Cortex of kidney (tissue), 1 donor: ENCODE measurements at places on chromosomes 3 and 15.

- no peak for DNase-seq
Observed at GRCh38 chr3:140472306-140473020, 205.4 kb upstream of the TRIM42 start.

DNA sequence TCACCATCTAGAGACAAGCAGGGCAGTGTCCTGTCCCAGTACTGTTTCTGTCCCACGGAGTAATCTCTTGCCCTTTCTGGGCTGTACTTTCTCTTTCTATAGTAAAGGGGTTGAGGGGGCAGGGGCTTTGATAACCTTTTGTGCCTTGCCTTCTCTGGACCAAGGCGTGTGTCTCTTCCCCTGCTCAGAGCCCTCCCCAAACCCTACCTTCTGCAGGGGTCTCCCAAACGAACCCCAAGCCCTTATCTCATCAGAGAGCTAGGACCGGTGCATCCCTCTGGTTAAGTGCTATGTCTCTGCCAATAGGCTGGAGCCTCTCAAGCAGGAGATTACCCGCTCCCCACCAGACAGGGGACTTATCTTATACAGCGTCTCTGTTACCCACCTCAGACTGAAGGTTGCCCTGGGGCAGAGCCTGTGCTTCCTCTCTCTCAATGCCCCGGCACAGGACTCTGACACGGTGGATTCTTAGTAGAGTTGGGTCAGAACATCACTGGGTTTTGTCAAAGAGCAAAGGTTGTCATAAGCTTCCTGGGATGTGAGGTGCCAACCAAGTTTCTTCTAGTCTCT is 2.9 kb downstream of the PLEKHO2 start:
- no peak for DNase-seq

- DNase-seq = no peak
Observed at GRCh38 chr3:174620138-174620537, 239.0 kb upstream of the NAALADL2 start.

- DNase-seq = no peak
Observed at GRCh38 chr3:17055374-17056276, 170.9 kb downstream of the PLCL2 start.

- no peak for DNase-seq
Observed at GRCh38 chr3:73101881-73102280, 40.4 kb downstream of the EBLN2 start.

DNA sequence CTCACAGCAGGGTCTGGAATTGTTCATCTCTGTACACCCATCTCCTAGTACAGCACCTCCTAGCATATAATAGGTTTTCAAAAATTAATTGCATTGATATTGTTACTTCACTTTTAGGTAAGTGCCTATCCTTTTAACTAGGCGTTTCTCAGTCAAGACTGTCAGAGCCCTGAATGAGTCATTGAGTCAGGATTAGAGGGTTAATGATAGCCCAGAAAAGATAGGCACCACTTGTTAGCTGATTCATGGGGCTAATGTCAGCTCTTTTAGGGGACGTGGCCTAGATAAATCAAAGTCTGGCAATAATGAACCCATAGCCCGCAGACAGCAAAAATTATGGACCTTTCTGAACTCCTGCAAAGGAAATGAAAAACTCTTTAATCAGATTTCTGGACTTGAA is 42.9 kb downstream of the TIMP4 start:
- no peak for DNase-seq

DNA sequence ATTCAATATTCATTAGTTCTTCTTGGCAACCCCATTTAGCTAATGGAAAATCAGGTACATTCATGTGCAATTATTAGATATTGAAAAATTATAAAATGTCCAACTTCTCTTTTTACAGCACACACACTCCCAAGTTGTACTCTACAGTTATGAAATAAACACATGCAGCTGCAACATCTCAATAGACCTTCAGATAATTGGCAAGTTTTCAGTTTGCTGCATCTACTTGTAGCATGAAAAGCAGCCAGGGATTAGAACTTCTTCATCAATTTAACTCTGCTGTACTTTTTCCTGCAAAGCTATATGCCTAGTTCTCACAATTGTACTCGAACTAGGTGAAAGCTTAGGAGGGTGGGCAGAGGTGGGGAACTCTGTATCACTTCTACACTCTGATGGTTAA is 46.6 kb upstream of the FHIT start:
- no peak for DNase-seq

GRCh38 chr15:70116317-70116716 is 18.6 kb upstream of the TLE3 start:
- no peak for DNase-seq
